Gastroesophageal sphincter (tissue), 4 donors: ENCODE measurements at places on chromosomes 7 and 10. TPM values are rescaled to one million over a fixed set of nuclear protein-coding genes. Genes with fewer than 3 reads are reported as not detected.

Gene EPHB6
- 22.1 TPM for total RNA-seq

DNA sequence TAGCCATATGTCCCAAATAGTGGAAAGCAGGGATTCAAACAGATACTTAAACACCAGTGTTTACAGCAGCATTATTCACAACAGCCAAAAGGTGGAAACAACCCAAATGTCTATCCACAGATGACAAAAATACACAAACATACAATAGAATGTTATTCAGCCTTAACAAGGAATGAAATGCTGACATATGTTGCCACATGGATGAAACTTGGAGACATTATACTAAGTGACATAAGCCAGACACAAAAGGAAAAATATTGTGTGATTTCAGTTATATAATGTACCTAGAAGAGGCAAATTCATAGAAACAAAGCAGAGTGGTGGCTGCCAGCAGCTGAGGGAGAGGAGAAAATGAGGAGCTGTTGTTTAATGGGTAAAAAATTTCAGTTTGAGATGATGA, 533.9 kb upstream of the FZD8 start:
- no peak for ATAC-seq
- H3K4me1 ChIP-seq: peaks cover 12% of the 10 kb centered on the region
- no peaks in the 10 kb centered on the region for H3K27me3 ChIP-seq
- no peak overlapping the region for H3K27ac ChIP-seq
- H3K4me3 ChIP-seq: no peak overlapping the region

GRCh38 chr7:2884161-2884560, 40.1 kb upstream of the GNA12 start:
- no peaks in the 10 kb centered on the region for H3K36me3 ChIP-seq
- no peaks in the 10 kb centered on the region for H3K4me1 ChIP-seq
- H3K27me3 ChIP-seq: peaks cover 15% of the 10 kb centered on the region

- H3K36me3 ChIP-seq: no peaks in the 10 kb centered on the region
- no peak overlapping the region for H3K4me3 ChIP-seq
- H3K27me3 ChIP-seq: no peaks in the 10 kb centered on the region
- H3K4me1 ChIP-seq: peaks cover 8% of the 10 kb centered on the region
These were observed 528.1 kb upstream of the DPP6 start for GRCh38 chr7:153524070-153524601.

Gene NXPH1
- not detected for total RNA-seq

Gene FAM25C
- not detected for total RNA-seq

Gene CTTNBP2
- total RNA-seq: 6.1 TPM

Gene TAS2R3
- total RNA-seq: 4.2 TPM

- no peak for ATAC-seq
- H3K27ac ChIP-seq: no peak overlapping the region
- H3K4me1 ChIP-seq: peaks cover 22% of the 10 kb centered on the region
- H3K4me3 ChIP-seq: peak overlapping the region; percentile 59
These were observed 62.2 kb downstream of the NEURL1 start for GRCh38 chr10:103555712-103556111.

GRCh38 chr10:10133281-10133680, 884.4 kb upstream of the CELF2 start:
- H3K27ac ChIP-seq: no peak overlapping the region
- H3K4me3 ChIP-seq: no peak overlapping the region
- H3K36me3 ChIP-seq: no peaks in the 10 kb centered on the region

Gene BUD23
- total RNA-seq: 47.8 TPM

- no peaks in the 10 kb centered on the region for H3K27me3 ChIP-seq
- no peak for ATAC-seq
- no peak overlapping the region for H3K27ac ChIP-seq
- no peak overlapping the region for H3K4me3 ChIP-seq
- H3K4me1 ChIP-seq: peaks cover 9% of the 10 kb centered on the region
These were observed 35.0 kb upstream of the DGKB start for GRCh38 chr7:14937581-14937980.

GRCh38 chr10:1186683-1186990, 130.5 kb downstream of the WDR37 start:
- H3K36me3 ChIP-seq: no peaks in the 10 kb centered on the region
- H3K27me3 ChIP-seq: peaks cover 42% of the 10 kb centered on the region
- no peak overlapping the region for H3K4me3 ChIP-seq
- no peak for ATAC-seq
- H3K27ac ChIP-seq: no peak overlapping the region

DNA sequence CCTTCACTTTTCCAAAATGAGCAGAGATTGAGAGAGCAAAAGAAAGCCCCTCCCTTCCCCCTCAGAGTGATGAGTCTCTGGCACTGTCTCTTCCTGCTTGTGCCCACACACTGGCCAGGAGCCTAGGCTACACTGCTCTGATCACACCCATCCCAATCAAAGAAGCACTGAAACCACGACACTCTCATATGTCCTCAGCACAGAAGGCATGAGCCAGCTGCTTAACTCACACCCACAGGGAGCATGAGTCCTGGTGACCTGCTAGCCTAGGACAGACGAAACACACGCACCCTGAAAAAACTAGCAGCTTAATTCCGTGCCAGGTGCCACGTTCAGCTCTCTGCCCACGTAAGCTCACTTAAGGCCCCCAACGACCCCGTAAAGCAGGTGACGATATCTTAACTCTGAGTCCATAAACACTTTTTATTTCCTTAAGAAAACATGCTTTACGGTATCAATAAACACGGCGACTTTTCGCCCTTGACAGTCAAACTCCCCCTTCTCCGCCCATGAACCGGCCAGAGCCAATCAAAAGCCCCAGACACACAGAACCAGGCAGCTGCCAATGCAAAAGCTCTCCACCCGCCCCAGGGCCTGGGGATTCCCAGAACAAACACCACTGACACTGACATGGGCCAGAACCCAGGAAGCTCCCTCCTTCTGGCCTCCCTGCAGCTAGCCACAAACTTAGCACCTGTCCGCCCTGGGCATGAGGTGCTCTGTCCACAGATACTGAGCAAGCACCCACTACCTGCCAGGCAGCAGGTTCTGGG, 69.0 kb downstream of the TNRC18 start:
- H3K4me3 ChIP-seq: no peak overlapping the region
- H3K4me1 ChIP-seq: no peaks in the 10 kb centered on the region
- H3K36me3 ChIP-seq: no peaks in the 10 kb centered on the region
